ENCODE measurements at places on chromosomes 5 and 9.

DNA sequence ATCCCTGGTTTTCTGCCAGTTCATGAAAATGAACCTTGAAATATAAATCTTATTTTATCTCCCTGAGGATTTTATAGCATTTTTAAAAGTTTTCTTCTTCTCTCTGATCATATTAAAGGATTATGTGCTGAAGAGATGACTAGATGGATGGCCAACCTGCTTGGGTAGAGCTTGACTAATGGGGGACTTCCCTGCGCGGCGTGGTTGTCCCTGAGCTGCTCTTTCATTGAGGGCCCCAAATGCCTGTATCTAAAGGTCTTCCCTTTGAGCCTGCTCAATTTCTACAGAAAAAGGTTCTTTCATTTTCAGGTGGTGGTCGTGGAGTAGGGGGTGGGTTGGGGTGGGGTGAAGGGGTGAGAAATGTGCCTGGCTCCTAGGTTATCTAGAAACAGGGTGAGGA is 20.5 kb upstream of the CDKN2AIPNL start:
- no peak for DNase-seq

GRCh38 chr9:132985071-132985350 is 6.5 kb downstream of the GFI1B start:
- no peak for DNase-seq

DNA sequence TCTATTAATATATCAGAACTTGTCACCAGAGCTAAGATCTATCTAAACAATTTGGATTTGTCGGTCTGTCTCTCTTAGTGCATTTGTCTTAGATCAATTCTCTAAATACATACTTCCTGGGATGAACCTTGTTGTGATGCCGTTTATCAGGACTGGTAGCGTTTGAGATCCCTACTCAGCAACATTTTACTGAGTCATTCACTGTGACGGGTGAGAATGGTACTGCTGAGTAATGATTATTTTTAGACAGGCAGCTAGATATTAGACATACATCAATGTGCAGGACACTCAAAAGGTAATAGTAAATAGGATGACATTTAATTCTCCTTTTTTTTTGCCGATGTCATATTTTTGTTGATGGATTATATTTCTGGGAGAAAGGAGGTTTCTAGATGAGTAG is 209.0 kb downstream of the CSNK1G3 start:
- DNase-seq = no peak

GRCh38 chr5:77852068-77852513 is 76.0 kb upstream of the TBCA start:
- no peak for DNase-seq

DNA sequence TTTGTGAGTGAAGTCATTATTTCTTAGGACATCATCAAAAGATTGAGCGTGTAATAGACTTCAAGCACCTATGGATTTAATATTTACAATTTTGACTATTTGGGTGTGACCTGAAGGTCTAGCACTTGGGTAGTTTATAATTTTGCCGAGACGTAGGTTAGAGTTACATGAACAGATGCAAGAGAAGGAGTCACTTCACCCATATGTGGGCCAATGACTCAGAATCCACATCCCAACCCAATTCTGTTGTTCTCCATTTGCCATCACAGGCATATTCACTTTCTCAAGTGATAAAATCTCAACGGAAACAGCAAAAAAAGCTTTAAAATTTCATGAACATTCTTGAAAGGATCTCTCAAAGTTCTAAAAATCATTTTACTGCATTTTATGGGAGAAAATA is 12.1 kb upstream of the ERAP1 start:
- DNase-seq = no peak

- no peak for DNase-seq
Observed at GRCh38 chr9:131873335-131873734, 133.5 kb upstream of the RAPGEF1 start.

DNA sequence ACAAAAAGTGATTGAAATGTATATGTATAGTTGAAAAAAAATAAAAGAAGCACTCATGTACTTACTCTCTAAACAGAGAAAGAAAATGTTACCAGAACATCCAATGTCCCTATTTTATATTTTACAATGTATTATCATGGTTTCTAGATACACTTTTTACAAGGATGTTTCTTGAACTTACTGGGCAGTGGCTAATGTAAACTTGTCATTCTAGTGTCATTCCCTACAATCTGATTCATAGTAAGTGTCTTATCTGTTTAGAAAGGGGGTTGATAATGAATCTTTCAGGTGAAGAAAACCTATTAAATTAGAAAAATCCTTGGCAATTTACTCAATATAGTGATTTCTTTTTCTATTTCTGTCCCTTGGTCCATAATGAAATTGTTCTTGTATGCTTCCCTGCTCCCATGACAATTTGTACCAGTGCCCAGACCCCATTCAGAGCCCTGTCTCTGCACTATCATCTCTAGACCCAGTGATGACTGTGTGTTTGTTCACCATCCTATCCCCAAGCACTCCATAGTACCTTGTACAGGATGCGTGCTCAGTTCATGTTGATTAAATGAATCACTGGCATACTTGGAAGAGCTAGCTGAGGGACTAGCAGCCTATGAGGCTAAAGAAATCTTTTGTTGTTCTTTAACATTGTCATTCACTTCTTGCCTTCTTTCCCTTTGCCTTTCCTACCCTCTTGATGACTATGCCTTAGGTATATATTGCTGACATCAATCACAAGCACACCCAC is 101.2 kb downstream of the HMHB1 start:
- no peak for DNase-seq

DNA sequence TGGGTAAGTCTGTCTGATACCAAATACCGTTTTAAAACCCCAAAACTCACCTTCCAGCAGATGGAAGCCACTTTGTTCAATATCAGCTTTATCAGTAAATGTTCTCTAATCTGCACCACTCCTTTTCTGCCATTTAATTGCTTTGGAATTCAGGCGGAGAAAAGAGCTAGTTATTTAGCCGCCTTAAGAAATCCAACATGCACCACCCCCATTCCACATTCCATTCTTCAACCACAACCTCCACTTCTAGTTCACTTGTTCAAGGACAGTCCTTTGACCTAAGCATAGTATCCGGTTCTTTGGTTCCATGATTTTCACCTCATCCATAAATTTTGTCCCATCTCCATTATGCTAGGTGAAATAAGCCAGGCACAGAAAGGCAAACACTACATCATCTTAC is 240.1 kb downstream of the DNAH5 start:
- no peak for DNase-seq

DNA sequence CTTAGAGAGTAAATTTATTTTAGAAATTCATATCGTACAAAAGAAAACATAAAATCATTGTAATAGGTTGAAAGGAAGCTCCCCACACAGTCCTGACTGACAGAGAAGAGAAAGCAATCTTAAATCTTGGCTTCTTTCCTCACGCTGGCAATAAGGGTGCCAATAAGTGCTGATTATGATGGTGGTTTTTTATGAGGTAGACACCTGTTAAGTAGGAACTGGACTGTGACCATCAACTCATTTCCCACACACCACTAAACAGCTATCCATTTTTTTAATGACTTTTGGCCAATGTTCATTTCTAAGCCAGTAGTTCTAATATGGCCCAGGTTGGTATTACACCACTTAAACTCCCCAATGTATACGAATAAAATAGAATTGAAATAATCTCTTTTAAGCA is 893.5 kb upstream of the NUDT12 start:
- DNase-seq = no peak

DNA sequence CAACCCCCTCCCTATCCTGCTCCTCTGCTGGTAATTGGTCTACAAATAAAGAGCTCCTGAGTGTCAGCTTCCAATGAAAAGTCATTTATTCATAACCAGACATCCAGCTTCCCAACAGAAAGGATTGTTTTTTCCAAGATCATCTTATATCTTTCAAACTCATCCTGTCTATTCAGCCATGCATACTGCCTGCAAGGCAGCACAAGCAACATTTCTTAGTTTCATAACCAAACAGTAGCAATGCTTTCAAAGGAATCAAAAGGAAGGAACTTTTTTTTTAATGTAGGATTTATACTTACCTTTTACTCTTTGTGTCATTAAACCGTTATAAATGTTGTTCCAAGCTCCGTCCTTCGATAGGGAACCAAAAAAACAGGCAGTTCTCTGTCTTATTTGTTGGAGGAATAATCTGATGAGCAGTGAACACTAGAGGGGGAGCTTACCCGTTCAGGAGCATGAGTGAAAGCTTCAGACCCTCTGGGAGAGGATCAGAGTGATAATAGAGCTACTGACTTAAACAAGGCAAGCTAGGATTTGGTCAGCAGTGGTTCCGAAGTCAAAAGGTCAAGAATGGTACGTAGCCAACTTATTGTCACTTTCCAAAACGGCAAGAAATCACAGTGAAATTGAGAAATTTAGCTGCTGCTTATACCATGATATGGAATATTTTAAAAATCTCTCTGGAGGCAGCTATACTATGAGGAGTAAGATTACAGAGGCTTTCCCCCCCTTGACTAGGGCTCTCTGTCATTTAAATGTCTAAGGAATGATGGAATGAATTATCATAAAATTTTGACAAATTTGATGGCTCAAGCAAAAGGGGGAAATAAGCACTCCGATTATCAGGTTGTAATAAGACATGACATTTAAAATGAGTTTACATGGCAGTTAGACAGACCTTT is 892.9 kb downstream of the NR2F1-AS1 start:
- DNase-seq = no peak

GRCh38 chr9:37342493-37342892 is 80.0 kb upstream of the GRHPR start:
- no peak for DNase-seq

GRCh38 chr5:73673161-73673591 is 47.2 kb downstream of the ARHGEF28 start:
- no peak for DNase-seq

DNA sequence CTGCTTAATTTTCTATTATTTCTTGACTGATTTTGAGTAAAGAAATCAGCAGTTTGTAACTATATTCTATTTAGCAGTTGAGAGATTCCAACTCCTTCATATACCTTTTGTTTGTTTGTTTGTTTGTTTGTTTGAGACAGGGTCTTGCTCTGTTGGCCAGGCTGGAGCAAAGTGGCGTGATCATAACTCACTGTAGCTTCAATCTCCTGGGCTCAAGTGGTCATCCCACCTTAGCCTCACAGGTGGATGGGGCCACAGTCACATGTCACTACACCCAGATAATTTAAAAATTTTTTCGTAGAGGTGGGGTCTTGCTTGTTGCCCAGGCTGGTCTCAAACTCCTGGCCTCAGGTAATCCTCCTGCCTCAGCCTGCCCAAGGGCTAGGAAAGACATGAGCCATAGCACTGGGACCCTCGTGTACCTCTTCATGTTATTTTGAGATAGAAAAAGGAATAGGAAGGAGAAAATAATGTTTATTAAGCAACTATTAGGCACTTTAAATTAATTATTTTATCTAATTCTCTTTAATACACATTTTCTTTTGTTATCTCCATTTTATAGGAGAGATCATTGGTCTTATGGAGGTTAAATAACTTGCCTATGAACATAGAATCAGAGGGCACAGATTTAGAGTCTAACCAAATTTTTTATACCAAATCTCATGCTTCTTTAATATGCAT is 133.0 kb downstream of the ZNF608 start:
- no peak for DNase-seq

DNA sequence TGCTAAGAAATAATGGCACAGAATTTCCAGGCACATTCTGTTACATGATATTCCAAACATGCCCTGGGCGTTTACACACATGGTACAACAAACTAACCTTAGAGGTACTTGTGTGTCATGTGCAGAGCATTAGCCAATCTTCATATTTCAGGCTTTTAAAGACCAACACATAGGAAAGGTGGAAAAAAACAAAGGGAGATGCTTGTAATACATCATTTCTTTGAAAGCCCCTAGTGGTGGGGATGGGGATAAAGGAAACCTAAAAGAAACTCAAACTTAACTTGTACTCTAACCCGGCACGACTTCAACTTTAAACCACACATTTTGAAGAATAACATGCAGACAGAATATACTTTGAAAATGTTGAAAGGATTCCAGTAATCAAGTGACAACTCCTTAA is 133.6 kb downstream of the PTPRD start:
- DNase-seq = no peak

GRCh38 chr9:91677822-91678436 is 254.3 kb upstream of the NFIL3 start:
- no peak for DNase-seq

- no peak for DNase-seq
Observed at GRCh38 chr5:73998489-73998888, 372.5 kb downstream of the ARHGEF28 start.

DNA sequence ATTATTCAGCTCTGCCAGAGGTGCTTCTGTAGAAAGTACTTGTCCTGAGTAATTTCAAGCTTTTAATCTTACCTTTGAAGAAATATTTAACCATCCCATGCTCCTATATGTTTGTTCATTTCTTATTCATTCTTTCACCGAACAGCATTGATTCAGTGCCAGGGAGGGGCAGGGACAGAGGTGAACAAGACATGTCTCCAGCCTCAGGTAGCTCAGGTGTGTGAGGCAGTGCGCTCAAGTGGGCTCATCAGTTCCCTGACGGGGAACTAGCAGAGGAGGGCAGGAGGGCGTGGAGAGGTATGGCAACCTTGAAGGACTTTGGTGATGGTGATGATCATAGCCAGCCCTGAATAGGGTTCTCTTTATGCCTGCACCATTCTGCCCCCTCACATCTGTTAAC is 25.9 kb downstream of the ERGIC1 start:
- DNase-seq = no peak

- DNase-seq = no peak
Observed at GRCh38 chr5:104513121-104513602, 950.6 kb upstream of the NUDT12 start.

GRCh38 chr9:76644171-76644570 is 120.1 kb upstream of the PCA3 start:
- no peak for DNase-seq

DNA sequence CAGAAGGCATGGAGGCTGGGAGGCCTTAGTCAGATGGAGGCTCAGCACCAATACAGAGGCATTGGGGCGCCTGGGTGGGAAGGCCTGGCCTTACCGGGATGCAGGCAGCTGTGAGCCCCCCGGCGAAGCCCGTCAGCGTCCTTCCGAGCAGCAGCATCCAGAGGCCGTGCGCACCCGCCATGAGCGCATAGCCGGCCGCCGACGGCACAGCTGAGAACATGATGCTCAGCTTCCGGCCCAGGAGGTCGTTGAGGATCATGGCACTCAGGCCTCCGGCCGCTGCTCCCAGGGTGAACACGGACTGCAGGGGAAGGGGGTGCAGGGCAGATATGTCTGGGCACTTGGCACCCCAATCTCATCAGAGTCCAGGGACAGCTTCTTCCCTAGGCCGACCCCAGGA is 2.0 kb downstream of the SLC2A6 start:
- no peak for DNase-seq

- DNase-seq = no peak
Observed at GRCh38 chr9:104068546-104068945, 25.6 kb upstream of the SMC2 start.

All from ovary (tissue), 10 donors.